Stimulated activated CD8-positive, alpha-beta memory T cell treated with anti-CD3 and anti-CD28 coated beads, Interleukin-12 subunit alpha, Interleukin-12 subunit beta, amount 100 ng/mL, for 1 hour (primary cell): ENCODE measurements at places on chromosomes 12 and 14.

DNA sequence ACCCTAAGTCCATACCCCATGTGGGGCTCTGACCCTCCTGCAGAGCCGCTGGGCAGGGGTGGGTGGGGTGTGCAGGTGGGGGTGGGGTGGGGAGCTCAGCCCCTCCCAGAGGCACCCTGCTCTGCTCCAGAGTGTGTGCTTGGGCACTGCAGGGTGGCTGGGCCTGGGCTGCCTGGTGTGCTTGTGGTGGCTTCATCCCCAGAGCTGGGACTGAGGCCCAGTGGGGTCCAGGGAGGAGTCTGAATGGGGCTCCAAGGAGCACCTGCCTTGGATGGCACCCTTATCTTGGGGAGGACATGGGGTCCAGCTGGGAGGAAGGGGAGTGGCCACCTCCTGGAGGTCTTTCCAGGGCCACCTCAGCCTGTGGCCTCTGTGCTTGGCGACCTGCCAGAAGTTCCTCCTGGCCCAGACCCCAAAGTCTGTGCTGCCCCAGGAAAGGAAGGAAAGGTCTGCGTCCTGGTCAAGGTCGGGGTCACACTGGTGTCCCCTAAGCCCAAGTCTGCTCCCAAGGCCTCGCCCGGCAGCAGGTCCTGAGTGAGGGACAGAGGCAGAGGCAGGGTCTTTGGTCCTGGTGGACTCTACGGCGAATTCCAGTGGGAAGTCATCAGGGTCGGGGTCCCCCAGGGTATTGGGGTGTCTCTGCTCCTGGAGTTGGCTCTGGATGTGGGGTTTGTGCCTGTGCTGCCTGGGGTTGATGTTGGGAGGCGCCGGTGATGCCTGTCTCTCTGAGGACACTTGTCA lies 373.4 kb downstream of the TMEM121 start:
- no peak for DNase-seq

DNA sequence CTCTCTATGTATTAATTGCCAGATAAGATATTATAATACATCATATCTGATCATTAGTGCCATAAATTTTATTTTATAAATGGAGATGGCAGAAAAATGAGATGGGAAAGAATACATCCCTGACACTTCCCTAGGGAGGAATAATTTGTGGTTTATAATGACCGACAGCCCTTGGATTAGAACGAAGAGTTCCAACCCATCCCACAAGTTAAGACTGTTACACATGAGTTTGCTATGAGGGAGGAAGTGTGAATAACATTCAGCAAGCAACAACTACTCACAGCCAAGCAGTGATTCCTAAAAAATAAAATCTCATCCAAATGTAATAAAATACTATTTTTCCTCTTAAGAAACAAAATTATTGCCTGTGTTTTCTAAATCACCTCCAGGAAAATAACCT lies 299.0 kb downstream of the CCDC91 start:
- DNase-seq = no peak

GRCh38 chr12:116135209-116135930 lies 142.1 kb downstream of the MED13L start:
- DNase-seq = no peak

DNA sequence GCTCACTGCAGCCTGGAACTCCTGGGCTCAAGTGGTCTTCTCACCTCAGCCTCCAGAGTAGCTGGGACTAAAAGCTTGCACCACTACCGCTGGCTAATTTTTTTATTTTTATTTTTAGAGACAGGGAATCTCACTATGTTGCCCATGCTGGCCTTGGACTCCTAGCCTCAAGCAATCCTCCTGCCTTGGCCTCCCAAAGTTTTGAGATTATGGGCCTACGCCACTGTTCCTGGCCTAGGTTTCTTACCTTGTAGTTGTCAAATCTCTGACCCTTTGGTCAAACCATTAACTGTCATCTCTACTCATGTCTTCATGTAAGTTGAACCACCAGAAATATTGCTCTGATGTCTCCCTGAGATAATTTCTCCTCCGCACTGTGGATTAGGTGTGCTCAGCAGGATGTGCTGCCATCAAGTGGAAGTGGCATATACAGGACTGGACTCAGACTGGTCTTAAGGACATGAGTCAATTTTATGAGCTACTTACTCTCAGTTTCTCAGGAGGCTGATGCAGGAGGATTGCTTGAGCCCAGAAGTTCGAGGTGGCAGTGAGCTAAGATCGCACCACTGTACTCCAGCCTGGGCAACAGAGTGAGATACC lies 28.5 kb downstream of the ACTR6 start:
- no peak for DNase-seq
